Stimulated activated naive CD8-positive, alpha-beta T cell treated with anti-CD3 and anti-CD28 coated beads, Interleukin-15, amount 100 ng/mL, for 72 hours (primary cell): ENCODE measurements at places on chromosomes 7 and 10.

- DNase-seq: no peak
Observed at GRCh38 chr10:11335167-11335652, 276.2 kb downstream of the USP6NL start.

- DNase-seq: no peak
Observed at GRCh38 chr7:7861211-7861633, 107.4 kb upstream of the GLCCI1 start.

GRCh38 chr10:75375838-75376237 lies 25.7 kb downstream of the ZNF503 start:
- DNase-seq: no peak

DNA sequence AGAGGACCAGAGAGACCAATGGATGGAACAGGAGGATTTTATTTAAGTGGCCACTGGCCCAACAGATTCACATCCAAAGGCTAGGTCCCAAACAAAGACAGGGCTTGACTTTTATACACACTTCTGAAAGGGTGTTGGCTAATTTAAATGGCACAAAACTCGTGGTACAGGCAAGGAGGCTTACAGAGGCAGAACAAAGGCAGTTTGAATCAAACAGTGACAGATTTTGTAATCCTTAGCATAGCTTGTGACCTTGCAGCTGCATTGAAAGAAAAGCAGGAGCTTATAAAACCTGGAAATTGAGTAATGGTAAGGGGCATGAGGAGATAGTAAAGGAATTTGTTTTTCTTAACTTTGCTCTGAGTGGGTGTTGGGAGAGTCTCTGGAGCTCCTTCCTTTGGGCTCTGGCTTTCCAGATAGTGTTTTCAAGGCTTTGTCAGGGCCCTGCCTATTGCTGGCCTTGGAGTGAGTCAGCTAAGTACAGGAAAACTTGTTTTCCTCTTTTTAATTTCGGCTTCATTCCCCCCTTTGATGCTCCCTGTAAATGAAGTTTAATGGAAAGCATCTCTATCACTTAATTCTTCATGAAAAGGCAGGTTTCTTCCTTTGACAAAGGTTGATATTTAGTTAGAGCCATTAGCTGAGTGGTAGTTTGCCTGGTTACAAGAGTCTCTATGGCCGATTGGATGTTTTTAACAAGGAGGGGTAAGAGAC lies 96.9 kb downstream of the TRIM24 start:
- no peak for DNase-seq

DNA sequence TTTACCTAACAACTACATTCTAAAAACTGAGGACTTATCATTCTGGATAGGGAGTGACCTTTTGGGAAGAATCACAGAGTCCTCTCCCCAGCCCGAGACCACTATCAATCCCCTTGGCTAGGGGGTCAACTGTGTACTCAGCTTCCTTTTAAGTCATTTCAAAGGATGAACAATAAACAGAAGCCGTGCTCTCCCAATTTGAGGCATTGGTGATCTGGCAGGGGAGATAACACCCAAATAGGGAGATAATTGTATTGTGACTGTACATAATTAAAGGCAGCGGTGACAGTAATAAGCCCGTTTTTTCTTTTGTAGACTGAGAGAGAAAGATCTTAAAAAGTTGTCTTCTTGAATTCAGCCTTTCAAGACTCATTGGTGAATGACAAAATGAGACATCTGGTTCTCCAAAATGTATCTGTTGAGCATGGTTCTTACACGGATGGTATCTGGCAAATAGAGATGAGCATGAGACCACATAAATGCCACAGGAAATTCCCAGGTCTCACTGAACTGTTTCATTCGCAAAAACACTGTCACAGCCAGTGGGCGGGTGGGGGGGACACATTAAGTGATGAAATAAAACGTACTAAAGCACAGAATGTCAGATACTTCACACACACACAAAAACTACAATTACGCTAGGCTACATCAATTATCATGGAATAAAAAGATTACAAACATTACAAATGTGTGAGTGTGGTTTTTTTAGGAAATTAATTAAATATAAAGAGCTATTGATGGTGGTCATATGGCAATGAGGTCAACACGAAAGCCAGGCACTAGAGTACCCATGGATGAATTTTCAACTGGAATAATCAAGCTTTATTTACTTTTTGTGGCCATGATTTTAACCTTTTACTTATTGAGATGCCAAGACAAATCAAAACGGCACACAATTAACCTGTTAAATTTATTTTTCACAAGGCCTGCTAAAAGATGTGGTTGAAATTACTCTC lies 108.4 kb downstream of the HIPK2 start:
- no peak for DNase-seq

GRCh38 chr10:81036257-81036656 lies 498.6 kb downstream of the SH2D4B start:
- no peak for DNase-seq

GRCh38 chr7:3176112-3177000 lies 124.7 kb upstream of the SDK1 start:
- no peak for DNase-seq

GRCh38 chr10:103367782-103368518 lies at the start of gene TAF5:
Gene TAF5, plus strand, starts transcription at chr10:103367976. Its CDS starts 14 bp downstream, at chr10:103367990.
- peak; percentile 95 for DNase-seq

DNA sequence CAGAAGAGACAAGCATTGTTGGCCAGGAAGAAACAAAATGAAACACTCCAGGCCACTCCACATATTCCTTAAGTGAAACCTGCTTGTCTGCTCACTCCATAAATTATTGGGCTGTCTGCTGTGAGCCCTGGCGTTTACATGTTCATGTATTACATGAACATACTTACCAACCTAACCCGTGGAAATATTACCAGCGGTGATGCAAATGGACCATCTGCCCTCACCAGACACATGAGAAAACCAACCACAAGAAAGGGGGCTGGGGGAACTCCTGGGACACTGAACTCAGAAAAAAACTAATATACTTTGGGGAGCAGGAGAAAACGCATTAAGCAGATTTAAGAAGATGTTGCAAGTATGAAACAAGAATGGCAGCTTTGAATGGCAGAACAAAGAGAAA lies 731.2 kb upstream of the IGFBP3 start:
- no peak for DNase-seq

DNA sequence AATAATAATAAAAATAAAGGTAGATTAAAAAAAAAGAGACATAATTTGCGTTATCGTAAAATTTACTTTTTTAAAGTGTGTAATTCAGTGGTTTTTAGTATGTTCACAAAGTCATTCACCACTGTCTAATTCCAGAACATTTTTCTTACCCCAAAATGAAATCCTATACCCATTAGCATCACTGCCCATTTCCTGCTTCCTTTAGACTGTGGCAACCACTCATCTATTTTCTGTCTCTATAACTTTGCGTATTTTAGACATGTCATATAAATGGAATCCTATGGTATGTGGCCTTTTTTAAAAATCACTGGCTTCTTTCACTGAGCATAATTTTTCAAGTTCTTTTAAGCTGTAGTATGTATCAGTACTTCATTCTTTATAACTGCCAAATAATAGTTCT lies 53.6 kb downstream of the KAT6B start:
- DNase-seq: no peak

GRCh38 chr10:5818894-5819293 lies 5.7 kb upstream of the GDI2 start:
- DNase-seq: no peak
